ENCODE measurements at places on chromosomes 2 and 18.

DNA sequence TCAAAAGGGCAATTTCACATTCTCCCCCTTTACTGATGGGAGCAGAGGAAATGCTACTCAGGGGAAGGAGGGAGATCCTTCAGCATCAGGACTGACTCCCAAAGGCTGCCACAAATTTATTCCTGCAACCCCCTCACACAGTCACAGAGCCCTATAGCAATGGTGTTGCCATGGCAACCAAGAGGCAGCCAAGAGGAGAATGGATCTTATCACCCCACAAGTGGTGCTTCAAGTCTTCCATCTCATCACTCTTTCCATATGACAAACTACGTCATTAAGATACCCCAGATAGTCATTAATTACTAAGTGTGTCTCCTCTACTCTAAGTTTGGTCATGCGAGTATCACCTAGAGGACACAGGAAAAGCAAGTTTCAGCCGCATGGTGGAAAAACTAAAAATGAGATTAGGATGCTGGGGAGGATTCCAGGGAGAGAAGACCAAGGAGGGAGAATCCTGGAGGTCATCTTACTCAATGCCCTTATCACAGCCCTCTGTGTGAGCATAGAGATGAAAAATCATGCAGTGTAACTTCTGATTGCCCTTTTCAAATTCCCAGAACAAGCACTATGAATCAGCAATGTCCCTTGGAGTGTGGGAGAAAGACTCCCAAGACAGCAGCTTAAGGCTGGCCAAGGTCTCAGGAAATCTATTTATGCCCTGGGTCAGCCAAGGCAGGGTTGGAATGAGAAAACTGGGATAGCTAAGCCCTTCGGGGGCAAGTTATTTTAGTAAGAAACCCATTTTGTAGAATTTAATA lies 885.7 kb upstream of the KLHL29 start:
- no peak for DNase-seq

- no peak for DNase-seq
These were observed 50.1 kb downstream of the ZEB2 start for GRCh38 chr2:144469798-144470197.

GRCh38 chr18:46531482-46531881 lies 125.5 kb downstream of the LOXHD1 start:
- no peak for DNase-seq

DNA sequence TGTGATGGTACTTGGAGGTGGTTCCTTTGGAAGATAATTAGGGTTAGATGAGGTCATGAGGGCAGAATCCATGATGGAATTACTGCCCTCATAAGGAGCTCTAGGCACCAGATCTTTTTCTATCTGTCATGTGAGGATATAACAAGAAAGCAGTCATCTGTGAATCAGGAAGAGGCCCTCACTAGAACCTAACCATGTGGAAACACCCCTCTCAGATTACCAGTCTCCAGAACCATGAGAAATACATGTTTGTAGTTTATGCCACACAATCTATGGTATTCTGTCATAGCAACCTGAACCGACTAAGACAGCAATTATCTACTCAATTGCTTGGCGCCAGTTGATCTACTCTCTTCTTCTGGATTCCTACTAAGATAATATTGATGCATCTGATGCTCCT lies 2.4 kb upstream of the SERPINB10 start:
- no peak for DNase-seq

DNA sequence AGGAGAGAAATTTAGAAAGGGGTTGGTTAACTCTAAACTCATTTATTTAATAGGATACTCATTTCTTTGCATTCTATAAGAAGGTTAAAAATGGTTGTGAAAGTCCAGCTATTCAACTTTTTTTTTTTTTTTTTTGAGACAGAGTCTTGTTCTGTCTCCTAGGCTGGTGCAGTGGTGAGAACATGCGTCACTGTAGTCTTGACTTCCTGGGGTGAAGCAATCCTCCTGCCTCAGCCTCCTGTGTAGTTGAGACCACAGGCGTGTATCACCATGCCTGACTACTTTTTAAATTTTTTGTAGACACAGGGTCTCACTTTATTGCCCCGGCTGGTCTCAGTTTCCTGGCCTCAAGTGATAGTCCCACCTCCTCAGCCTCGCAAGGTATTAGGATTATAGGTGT lies 11.9 kb downstream of the ELP2 start:
- DNase-seq = no peak

DNA sequence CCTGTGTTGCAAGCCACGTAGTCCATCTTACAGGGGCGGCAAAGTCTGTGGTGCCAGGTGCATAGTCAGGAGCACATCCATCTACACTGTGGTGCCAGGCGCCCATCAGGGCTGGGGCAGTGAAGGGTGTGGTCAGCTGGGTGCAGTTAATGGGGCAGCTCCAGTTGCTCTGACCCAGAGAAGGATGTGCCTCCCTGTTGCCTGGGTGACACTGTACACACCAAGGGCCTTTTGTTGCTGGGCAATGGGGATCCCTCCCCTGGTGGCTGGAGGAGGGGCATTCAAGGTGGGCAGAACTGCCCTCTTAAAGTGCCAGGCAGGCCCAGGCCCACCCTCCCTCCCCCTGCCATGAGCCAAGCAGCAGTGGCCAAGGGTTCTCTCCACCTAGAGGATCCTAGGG lies 28.3 kb upstream of the IMP4 start:
- DNase-seq = no peak

GRCh38 chr2:221434142-221434541 lies 138.0 kb downstream of the EPHA4 start:
- DNase-seq = no peak

GRCh38 chr18:54843314-54843713 lies 15.0 kb downstream of the RAB27B start:
- DNase-seq = no peak

- no peak for DNase-seq
These were observed 2.8 kb downstream of the CAPN14 start for GRCh38 chr2:31214444-31214915.

GRCh38 chr2:167353605-167354280 lies 465.5 kb downstream of the XIRP2 start:
- DNase-seq = no peak

- DNase-seq = no peak
These were observed 11.6 kb downstream of the ADCY3 start for GRCh38 chr2:24908461-24908901.

DNA sequence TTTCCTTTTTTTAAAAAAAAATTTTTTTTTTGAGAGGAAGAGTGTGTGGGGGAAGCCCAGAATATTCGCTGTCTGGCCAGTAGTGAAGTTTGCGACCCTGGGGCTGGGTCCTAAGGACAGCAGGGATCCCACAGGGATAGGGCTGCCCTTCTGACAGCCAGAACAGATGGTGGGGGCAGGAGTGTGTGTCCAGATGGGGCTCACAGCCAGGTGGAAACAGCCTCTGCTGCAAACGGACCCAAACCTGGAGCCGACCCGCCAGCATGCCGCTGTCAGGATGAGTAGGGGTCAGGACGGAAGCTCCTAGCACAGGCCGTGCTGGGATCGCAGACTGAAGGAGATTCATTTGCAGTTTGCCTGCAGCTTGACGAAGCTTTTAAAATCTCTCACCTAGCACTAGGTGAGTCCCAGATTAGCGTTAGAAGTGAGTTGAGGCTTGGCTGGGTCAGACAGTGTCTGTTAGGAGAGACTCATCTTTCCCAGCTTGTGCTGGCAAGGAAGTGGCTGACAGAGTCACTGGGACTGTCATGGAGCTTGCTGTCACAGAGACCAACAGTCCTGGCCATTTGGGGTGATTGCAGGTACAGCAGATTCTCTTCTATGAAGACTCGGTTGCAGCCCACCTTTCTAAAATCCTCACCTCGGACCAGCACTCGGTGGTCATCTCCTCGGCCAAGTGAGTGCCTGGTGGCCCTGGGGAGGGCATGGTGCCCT lies 93.4 kb downstream of the DGKD start:
- no peak for DNase-seq

DNA sequence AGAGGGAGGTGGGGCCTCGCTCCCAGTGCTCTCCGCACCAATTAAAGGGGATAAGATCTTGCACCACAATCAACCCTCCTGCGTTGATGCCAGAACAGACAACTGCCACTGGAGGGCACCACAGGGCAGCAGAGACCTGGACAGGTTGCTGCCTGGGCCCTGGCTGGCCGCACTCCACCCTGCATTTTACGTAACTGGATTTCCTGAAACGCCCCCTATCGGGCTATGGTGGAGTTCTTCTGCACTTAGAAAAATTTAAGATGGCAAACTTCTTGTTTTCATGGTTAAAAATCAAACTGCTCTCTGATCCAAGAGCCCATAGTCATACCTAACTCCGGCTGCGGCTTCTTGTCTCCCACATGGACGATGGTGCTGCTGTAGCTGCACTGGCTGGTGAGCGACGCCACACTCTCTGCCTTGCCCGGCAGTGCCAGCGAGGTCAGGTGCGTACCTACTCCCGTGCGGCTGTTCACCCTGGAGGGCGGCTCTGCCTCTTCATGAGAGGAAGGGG lies 16.8 kb upstream of the HES6 start:
- DNase-seq = peak; percentile 67

DNA sequence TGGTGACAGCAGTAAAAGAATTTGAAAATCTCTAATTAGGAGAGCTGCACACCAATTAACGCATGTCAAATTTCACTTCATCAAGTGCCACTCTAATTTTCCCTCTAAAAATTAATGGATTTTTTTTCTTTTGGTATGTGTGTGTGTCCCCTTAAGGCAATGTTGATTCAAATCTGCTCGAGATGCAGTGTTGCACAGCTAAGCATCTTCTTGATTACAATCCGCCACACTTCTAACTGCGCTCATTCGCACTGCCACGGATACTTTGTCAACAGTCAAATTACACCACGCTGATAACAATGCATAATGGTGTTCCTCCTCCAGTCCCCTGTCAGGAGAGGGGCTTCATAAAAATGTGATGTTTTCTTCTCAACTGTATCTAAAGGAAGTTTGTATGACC lies 261.4 kb downstream of the MEIS1 start:
- no peak for DNase-seq

GRCh38 chr18:45993438-45993837 lies 26.3 kb upstream of the EPG5 start:
- peak; percentile 21 for DNase-seq

DNA sequence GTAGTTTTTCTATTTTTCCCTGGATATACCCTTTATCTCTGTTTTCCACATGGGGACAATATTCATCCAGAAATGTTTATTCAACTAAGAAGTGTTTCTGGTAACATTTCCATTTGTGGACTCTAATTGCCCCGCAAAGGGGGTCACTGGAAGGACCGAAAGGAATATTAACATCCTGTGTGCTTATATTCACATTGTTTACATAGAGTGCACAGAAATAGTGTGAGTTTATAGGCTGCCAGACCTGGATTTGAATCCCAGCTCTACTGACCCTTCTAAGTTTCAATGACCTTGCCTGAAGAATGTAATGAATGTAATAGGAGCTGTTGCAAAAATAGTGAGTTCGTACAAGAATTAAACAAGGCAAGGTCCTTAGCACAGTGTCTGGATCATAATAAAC lies 152.9 kb upstream of the NCKAP5 start:
- no peak for DNase-seq

GRCh38 chr2:10930721-10931516 lies 19.2 kb downstream of the KCNF1 start:
- no peak for DNase-seq

DNA sequence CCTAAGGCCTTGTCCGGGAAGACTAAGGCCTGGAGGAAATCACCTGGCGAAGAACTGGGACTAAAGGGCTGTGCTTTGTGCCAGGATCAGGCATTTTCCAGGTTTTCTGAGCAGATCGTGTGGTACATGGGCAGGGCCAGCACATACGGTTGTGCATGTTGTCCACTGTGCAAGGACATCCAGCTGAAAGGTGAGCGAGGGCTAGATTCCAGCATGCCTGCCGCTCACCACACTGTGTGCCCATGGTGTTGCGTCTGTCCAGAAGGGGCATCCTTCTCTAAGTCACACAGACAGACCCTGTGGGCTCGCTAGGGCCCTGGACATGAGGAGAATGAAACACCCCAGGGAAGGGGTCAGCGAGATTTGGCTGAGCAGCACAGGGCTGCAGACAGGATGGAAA lies 80.3 kb upstream of the TAF1B start:
- no peak for DNase-seq

GRCh38 chr2:191846515-191847476 lies at the start of gene CAVIN2:
CAVIN2 (minus strand) TSS chr2:191847088; CDS start chr2:191846925, 163 bp downstream.
- DNase-seq = peak; percentile 93

GRCh38 chr18:63433334-63433866 lies 11.1 kb upstream of the VPS4B start:
- DNase-seq = peak; percentile 27

DNA sequence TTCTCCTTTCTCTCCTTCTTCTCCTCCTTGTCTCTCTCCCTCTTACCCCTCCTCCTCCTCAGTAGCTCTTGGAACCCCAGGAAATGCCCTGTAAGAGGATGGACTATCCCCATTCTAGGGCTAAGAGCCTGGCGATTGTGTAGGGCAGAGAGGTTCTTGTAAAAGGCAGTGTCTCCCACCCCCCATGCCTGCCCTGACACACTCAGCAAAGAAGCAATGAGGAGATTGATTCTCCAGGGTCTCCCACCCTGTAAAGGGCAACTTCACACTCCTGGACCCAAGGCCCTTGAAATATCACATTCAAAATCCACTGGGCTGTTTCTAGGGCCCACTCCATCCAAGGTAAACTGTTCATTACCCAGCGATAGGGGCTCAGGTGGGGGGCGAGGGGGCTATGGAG lies 144.1 kb downstream of the INSIG2 start:
- no peak for DNase-seq

DNA sequence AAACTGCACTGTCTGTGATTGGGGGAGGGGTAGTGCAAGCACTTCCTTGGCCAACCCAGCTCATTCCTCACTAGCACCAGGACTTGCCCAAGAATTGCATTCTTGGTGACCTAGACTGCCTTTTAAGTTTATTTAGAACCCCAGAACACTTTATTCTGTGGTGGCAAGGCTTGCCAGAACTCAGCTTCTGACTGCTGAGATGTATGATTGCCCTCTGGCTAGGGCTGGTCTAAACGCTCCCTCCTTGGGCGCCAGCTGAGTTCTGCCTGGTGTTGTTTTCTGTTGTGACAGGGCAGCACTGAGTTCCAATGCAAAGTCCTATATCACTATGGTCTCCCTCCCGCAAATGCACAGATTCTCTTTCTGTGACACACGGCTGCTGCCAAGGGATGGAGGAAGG lies 247.7 kb downstream of the ZNF385B start:
- DNase-seq = no peak

DNA sequence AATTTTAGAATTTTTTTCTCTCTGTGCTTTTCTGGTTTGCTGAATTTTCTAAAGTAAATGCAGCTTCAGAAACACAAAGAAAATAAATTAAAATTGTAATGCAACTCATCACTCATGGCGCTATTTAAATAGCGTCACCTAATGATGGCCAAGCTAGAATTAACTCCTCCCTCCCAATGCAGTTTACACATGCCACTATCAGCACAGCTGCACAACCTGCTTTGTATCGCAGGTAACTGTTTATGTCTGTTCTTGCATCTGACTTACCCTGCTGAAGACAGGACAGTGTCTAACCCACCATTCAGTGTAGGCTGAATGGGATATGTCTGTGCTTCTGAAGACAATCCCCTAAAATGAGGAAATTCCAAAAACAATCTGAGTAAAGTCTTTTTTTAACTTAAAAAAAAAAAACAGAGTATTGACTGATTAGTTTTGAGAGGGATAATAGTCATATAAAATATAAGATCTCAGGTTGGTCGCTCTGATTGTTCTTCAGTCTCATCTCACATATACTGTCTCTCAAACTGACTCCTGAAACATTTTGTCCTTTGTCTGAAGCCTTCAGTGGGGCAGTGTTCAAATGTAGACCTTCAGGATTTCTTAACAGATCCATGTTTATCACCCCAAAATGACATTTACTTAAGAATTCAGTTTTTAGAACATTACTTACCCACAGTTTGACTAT lies 271.4 kb downstream of the ZEB2 start:
- DNase-seq = no peak
